NAMALWA (cell line): ENCODE measurements at places on chromosomes 12 and 14.

- DNase-seq = peak; percentile 88
Observed at GRCh38 chr12:24814379-24815113, 134.4 kb downstream of the BCAT1 start.

GRCh38 chr14:102430212-102430908, 67.6 kb downstream of the TECPR2 start:
- no peak for DNase-seq

GRCh38 chr14:50343434-50343833, 31.3 kb downstream of the DMAC2L start:
- DNase-seq = no peak

DNA sequence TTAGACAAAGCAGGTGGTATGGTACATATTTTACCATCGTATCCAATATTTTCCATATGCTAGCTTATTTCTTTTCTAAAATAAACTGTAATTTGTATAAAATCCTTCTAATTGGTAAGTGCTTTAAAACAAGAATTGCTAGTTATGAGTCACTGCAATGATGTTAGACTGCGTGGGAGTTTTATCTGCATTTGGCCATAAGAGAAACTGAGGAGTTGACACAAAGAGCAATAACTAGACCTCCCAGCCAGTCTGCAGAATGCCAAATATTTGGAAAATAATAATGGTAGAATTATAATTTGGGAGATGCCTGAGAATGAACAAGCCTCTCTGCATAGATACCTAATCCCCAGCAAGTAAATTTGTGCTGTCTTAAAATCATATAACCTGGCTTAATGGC, 61.7 kb upstream of the PTPRR start:
- no peak for DNase-seq

DNA sequence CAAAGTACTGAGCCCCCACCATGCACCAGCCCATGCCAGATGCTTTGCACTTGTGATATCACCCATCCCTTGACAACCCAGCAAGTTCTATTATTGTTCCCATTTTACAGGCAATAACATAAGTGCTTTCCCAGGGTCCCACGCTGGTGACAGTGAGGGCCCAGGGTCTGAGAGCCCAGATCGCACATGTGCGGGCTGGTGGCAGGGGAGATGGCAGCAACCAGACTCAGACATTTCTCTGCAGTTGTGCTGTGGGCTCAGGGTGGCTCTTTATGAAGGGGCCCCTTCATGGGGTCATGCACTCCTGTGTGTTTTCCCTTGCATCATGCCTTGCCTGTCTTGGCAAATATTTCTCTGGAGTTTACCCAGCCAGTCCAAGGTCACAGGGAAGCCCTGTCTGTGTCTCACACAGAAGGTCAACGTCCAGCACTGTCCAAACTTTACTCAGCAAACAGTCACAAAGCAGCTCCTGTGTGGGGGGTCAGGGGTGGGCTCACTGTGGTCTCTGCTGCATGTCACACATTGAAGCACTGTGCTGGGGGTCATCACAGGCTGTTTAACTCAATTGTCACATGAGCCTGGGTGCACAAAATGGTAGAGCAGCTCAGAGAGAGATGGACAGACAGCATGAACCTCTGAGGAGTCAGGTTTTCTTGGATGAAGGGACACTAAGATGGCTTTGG, 12.7 kb downstream of the SERPINA5 start:
- no peak for DNase-seq

- peak; percentile 71 for DNase-seq
Observed at GRCh38 chr12:50174971-50175715, 8.0 kb upstream of the CERS5 start.

DNA sequence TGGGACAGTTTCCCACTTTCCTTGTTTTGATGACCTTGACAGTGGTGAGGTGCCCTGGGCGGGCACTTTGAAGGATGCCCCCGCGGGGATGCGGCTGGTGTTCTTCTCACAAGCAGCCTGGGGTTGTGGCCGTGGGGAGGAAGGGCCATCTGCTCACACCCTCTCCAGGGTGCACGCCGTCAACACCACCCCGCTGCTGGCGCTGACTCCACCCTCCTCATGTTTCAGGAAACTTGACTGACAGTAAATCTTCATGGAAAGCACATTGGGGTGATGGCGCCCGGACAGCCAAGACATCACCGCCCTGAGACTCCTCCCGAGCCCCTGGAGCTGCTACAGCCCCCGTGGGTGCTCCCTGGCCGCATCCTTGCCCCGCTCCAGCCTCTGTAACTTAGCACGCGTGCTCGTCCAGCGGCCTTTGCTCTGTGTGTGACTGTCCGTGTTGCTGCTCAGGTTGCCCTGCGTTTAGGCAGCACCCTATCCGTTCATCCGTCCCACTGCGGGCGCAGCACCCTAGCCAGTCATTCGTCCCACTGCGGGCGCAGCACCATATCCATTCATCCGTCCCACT, 150.2 kb upstream of the C14orf180 start:
- no peak for DNase-seq

DNA sequence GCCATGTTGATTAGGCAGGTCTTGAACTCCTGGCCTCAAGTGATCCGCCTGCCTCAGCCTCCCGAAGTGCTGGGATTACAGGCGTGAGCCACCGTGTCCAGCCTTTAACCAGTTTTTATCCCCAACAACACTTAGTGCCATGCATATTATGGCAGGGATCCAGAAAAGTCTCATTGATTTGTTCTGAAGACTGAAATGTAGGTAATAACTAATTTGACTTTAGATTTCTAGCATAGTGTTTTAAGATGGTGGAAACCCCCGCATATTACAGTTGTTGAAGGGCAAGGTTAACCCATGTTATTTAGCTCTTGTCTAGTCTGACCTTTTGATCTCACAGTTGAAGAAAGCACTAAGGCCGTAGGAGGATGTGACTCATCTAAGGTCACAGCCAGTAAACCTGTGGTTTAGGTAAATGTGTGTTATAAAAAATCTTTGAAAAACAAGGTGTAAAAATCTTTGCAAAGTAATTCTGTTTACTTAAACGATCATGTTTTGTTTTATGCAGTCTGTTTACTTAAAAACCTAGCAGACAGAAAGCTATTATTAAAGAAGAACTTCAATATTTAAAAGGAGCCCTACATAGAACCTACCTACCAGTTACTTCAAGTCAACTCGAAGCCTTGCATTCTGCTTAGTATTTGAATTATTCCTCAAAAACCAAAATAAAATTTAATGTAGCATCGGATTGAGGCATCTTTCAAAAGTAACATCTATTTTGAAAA, 24.8 kb downstream of the BICDL1 start:
- peak; percentile 31 for DNase-seq

DNA sequence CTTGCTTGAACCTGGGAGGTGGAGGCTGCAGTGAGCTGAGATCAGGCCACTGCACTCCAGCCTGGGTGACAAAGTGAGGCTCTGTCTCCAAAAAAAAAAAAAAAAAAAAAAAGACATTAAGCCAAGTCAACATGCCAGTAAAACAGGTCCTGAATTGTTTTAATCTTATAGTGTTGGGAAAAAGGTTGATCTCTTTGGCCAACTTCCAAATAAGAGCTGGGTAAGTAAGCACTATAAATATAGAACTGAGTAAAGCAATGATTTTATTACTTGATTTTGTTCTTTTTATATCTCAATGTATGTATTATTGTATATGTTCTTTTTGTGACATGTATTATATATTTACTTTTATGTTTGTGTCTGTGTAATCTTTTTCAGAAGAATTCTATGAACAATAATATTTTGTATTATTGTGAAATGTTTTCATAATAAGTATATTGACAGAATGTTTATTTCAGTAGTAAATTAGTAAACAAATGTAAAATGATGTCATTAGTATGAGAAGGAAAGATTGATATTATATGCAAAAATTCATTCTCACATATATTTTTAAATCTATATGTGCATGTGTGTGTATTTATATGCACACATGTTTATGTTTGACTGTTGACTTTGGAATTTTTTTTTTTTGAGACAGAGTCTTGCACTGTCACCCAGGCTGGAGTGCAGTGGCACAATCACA, 9.6 kb upstream of the AKAP6 start:
- no peak for DNase-seq

DNA sequence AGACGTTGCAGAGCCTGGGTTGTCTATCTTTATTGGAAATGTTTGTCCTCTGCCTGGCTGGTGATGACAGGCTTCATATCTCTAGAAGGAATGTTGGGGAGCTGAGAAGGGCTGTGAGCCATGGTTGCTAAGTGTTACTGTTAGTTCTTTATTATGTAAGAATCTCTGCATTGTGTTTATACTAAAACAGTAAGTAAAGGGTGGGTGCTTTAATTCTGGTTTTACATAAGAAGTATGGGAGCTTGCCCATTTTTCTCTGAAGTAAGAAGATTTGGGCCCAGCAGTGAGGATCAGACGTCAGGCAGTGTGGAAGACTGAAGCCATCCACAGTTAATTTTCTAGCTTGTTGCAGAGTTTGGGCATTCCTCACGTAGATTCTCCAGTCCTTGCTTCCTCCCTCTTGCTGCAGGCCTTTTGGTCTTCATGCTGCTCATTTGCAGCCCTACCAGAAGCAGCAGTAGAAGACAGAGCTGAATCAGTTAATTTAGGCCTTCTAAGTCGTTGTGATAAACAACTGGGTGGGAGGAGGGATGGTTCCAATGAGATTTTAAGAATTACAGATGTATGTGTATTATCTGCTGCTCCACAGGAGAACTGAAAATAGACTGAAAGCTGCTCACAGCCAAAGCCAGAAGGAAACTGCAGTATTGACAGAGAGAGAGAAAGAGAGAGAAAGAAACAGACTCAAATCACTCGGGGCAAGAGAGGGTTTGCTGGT, 21.4 kb downstream of the WNT5B start:
- DNase-seq = no peak

DNA sequence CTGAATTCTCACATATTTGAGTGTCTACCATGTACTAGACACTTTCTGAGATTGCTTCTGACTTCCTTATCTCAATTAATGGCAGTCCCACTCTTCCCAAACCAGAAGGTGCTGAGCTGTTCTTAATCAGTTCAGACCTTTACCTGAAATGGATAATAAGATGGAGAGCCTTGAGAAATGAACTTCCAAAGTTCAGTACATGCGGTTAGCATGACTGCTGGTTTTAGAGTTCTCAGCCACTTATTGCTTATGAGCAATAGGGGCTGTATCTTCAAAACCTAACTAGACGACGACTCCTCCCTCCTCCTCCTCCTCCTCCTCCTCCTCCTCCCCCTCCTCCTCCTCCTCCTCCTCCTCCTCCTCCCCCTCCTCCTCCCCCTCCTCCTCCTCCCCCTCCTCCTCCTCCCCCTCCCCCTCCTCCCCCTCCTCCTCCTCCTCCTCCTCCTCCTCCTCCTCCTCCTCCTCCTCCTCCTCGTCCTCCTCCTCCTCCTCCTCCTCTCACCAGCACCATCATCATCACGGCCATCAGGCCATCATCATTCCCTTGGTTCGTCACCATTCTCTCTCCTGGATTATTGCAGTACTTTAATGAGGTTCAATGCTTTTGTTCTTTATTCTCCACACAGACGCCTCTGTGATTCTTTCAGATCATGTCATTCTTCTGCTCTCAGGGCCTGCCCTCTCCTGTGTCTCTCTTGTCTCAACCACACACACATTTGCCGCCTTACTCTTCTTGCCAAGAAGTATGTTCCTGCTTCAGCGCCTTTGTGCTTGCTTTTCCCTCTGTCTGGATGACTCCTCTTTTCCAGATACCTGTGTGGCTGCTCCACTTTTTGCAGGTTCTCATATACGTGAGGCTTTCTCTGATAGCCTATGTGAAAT, 2.7 kb downstream of the PCNX1 start:
- DNase-seq = peak; percentile 1

DNA sequence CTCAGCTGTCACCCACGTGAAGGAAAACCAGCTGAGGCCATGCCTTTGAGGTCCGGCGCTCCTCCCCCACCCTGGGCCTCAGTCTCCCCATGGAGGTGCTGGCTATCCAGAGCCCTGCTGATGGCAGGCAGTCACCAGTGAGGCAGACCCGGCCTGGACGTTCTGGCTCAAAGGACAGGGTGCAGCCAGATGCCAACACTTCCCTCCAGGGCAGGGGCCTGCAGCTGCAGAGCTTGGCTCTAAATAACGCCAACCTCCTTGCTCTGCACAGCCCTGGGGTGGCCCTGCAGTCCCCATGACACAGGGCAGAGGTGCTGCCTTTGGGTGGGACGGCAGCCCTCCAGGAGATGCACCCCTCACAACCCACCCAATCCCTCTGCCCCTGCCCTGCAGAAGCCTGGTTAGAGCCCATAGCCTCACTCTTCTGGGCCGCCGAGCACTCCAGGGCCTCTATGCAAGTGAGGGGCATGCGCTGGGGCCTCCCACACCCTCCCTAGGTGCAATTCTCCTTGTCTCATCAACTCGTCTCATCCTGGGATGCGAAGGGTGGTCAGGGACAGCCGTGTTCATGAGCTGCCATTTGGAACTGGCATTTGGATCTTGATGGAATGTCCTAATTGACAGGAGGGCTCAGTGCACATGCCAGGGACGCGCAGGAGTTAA, 30.4 kb downstream of the CCDC85C start:
- peak; percentile 49 for DNase-seq

DNA sequence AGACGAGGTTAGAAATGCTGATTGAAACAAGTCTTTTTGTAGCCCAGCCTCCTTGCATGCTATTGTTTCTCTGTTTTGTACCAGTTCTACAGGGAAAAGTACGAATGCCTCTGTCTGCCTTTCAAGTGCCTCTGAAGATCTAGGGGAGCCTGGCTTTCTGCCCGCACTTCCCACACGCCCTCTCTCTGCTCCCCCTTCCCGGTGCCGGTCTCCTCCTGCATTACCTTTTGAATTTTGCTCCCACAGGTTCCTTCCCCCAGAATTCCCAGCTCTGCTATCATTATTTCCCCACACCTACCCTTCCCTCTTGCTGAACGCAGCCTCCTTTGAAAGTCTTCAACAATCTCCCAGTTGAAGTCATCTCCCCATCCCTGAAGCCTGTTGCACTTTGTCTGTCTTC, 689.7 kb downstream of the BCL11B start:
- DNase-seq = no peak

DNA sequence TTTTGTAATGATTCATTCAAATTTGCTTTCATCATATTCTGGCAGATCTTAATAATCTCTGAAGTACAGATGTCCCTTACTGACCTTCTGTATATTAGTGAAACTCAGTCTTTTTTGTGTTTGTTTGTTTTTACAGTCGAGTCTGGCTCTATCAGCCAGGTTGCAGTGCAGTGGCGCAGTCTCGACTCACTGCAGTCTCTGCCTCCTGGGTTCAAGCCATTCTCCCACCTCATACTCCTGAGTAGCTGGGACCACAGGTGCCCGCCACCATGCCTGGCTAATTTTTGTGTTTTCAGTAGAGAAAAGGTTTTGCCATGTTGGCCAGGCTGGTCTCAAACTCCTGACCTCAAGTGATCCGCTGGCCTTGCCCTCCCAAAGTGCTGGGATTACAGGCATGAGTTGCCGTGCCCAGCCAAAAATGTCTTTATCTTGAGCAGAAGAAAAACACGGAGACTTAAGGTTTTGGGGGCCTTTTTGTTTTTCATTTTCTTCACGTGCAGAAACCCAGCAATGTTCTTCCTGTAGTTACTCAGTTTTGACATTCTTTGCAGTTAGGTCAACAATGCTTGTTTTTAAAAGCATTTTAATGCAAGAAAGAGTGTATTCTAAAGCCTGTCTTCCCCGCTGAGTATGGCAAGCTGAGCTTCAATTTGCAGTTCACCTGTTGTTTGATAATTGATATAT, 79.5 kb downstream of the FAR2 start:
- no peak for DNase-seq
